ENCODE measurements at places on chromosomes 4 and X. TPM values are rescaled to one million over a fixed set of nuclear protein-coding genes. Genes with fewer than 3 reads are reported as not detected.

Gene ARHGAP24
- 5.5 TPM for total RNA-seq

Gene PRDM5
- 15.0 TPM for total RNA-seq

Gene SPP1
- not detected for total RNA-seq

Gene TBX22
- not detected for total RNA-seq

Gene PRSS48
- not detected for total RNA-seq

Gene MXD4
- 28.5 TPM for total RNA-seq

Gene ZDHHC15
- not detected for total RNA-seq

Gene ZNF718
- total RNA-seq: 11.6 TPM

Gene SMARCA5
- total RNA-seq: 35.2 TPM

Gene CENPVL3
- not detected for total RNA-seq

Gene BRS3
- not detected for total RNA-seq

Gene SMPX
- not detected for total RNA-seq

Gene LGI2
- total RNA-seq: not detected

Gene CENPVL2
- not detected for total RNA-seq

Gene TIGD4
- under 0.01 TPM for total RNA-seq

Gene YIPF7
- total RNA-seq: not detected

Gene NKX1-1
- not detected for total RNA-seq

Gene AFAP1
- 21.9 TPM for total RNA-seq

Gene OPRPN
- total RNA-seq: not detected

Gene TBC1D9
- 27.7 TPM for total RNA-seq

Gene ENPEP
- 0.34 TPM for total RNA-seq

Gene PROM1
- total RNA-seq: 0.34 TPM

Gene ARSJ
- 31.0 TPM for total RNA-seq

Gene SPANXA1
- total RNA-seq: not detected

Gene FAM9C
- not detected for total RNA-seq

Gene DMP1
- not detected for total RNA-seq

Gene SHOX
- total RNA-seq: not detected

Gene SLIT2
- 0.43 TPM for total RNA-seq

Gene XK
- total RNA-seq: 0.93 TPM

Gene BMPR1B
- 6.5 TPM for total RNA-seq

Gene RPL10
- total RNA-seq: 2,409 TPM

Gene MTNR1A
- 0.07 TPM for total RNA-seq

Gene SLC10A4
- not detected for total RNA-seq

Gene CT45A9
- not detected for total RNA-seq

Gene NXF2B
- total RNA-seq: not detected

Gene ADRA2C
- 0.93 TPM for total RNA-seq

Gene SPARCL1
- not detected for total RNA-seq

Gene ABCG2
- total RNA-seq: 0.68 TPM

Gene PABPC5
- not detected for total RNA-seq

Gene NWD2
- total RNA-seq: 0.07 TPM

Gene SSX2
- not detected for total RNA-seq

Gene CXCL6
- not detected for total RNA-seq

Gene FAM47A
- not detected for total RNA-seq
